ENCODE measurements at places on chromosomes 11 and 22.
A peak's percentile ranks its signal among the peaks of the same experiment; 100 is the strongest.

DNA sequence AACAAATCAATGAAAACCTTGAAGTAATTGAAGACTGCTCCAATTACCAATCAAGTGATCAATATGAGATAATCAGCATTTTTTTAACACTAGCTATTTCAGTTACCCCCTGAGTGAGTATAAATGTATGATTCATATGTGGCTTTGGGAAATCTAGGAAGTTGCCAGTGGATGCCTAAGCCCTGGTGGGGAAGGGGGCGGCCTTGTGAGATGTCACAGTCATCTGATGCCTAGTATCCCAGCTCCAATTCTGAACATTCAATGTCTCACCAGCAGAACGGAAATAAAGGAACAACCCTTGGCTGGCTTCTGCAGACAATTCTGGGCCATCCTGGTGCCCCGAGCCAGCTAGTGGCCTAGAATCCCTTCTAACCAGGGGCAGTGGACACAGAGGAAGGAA lies 58.5 kb upstream of the TIMP3 start:
- no peak for DNase-seq

DNA sequence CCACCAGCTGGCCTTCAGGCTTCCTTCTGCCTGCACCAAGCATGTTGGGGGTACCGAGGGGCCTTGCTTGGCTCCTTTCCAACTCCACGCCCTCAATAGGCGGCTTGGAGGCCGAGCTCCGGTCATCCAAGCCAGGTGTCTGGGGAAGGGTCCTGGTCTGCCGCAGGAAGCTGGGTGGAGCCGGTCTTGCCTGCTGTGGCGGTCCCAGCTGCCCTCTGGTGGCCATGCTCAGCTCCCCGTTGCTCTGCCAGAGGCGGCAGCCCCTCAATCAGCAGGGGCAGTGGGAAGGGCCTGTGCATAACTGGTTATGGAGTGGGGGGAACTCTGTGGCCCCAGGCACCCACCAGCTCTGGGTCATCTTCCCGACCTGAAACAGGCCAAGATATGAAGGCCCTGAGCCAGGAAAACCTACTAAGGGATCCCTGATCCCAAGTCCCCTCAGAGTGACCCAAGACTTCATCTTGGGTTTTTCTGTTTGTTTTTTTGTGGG lies 3.2 kb downstream of the ARVCF start:
- no peak for DNase-seq

DNA sequence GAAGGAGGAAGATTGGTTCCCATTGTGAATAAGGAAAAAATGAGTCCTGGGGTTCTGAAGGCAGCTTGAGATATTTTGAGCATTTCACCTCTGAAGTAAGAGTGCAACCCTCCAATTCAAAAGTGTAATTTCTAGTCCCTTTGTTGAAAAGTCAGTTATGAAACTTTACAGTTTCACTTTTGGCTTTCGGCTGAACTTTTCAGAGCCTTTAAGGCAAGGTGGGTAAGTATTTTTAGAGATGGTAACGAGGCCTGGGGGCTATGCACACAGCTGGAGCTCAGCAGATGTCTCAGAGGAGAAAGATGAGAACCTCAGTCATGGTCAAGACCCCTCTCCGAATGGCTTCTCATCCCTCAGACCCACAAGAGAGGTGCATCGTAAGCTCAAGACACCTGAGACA lies 267.6 kb downstream of the KIRREL3 start:
- no peak for DNase-seq

- no peak for DNase-seq
Observed at GRCh38 chr11:115885535-115886421, 381.6 kb upstream of the CADM1 start.

- no peak for DNase-seq
Observed at GRCh38 chr11:120344302-120345004, 8.2 kb downstream of the ARHGEF12 start.

DNA sequence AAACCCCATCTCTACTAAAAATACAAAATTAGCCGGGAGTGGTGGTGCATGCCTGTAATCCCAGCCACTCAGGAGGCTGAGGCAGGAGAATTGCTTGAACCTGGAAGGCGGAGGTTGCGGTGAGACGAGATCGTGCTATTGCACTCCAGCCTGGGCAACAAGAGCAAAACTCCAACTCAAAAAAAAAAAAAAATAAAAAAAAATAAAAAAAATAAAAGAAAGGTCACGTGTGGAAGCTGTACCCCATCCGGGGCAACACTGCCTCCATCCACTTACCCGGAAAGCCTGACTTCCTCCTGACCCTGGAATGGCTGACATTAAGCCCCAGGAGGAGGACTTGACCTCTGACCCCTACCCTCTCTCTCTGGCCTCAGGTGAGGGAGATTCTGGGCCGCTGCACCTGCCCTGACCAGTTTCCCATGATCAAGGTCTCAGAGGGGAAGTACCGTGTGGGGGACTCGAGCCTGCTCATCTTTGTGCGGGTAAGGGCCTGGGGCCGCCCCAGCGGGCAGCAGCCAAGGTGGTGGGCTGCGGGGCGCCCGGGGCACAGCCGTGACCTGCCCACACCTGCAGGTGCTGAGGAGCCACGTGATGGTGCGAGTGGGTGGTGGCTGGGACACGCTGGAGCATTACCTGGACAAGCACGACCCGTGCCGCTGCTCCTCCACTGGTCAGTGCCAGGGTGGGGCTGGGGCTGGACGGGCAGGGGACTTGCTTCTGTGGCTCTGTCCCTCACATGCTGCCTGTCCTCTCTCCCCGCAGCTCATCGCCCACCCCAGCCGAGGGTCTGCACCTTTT lies 3.8 kb downstream of the GAS2L1 start:
- DNase-seq = no peak

DNA sequence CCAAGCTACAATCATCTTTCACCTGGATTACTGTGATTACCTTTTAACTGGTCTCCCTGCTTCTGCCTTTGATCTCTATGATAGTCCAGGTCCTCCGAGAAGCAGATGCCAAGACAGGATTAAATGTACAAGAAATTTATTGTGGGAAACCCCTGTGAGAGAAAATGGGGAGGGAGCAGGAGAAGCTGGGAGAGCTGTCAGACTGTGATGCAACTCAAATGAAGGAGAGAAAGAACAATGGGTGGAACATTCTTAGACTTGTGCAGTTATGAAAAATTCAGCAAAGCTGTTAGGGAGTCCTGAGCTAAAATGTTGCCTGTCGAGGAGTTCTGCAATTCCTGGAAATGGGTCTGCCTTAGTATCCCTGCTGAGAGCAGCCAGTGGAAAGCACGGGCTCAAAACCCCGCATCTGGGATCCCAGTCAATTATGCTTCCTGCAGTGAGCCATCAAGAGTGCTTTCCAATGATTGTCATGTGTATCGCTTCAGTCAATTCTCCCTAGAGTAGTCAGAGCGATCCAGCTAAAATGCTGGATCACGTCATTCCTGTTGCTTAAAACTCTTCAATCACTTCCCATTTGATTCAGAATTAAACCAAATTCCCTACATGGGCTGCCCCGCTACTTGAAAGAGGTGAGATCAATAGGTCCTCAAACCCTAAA lies 16.5 kb upstream of the CSTF3 start:
- DNase-seq = no peak

GRCh38 chr11:95661162-95661561 lies 128.4 kb downstream of the FAM76B start:
- no peak for DNase-seq

DNA sequence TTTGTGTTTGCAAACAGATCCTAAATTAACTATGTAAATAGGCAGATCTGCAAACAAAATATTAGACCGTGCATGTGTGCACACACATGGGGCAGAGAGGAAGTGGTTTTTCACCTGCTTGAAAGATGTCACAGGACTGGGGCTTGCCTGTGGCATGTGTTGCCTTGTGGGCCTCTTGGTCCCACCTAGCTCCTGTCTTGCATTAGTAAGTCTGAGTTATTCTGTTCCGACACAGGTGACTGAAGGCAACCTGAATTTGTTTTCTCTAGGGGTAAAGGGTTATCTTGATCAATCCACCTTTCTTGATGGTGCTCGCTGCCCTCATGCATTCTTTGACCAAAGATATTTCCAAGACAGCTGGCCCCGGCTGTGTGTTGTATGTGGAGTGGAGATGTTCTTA lies 667.5 kb downstream of the NTM start:
- DNase-seq = no peak

DNA sequence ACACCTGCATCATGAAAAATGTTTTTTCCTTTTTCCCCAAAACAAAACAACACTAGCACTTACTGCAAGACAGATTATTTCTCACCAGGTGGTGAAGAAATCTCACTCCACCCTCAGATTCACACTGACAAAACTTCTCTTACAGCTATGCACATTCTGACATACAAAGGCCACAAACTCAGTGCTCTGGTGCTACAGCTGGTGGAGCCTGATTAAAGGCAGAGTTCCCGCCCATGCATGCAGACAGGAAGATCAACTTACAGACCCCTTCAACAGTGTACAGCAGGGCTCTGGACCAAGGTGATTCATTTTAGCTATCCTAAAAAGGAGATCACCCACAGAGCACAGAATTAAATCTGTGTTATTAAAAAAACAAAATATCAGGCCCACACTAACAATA lies 112.6 kb downstream of the CADM1 start:
- DNase-seq = no peak

DNA sequence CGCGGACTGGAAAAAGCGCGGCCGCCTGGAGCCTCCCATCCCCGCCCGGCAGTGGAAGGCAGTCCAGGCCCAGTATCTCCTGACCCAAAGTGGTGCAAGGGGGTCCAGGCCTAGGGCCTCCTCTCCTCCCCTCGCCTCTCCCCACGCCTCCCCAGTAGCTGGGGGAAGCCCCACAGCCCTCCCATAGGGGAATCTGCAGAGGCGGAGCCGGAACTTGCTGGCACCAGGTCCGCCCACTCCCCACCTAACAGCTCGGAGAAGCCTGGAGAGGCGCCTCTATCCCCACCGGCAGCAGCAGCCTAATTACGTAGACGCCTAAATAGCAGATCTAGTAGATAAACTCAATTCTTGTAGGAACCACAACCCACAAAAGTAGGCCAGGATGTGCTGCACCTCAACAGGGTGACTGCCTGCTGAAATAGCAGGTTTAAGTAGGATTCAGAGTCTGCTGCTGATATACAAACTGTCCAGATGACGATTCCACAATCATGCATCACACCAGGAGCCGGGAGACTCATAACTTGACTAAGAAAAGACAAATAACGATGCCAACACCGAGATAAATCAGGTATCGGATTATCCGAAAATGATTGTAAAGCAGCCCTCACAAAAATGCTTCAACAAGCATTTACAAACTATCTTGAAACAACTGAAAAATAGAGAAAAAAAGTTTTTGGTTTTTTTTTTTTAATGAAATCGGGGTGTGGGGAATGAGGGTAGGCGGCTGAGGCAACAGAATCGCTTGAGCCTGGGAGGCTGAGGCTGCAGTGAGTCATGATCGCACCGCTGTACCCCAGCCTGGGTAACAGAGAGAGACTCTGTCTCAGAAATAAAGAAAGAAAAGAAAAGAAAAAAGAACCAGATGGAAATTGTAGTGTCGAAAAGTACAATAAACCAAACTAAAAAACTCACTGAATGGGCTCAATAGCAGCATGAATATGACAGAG lies 11.4 kb upstream of the BRD1 start:
- peak; percentile 90 for DNase-seq

Measured in central memory CD8-positive, alpha-beta T cell (primary cell).